ENCODE measurements at places on chromosomes 1 and 21. TPM values are rescaled to one million over a fixed set of nuclear protein-coding genes. Genes with fewer than 3 reads are reported as not detected.

The NBPF4 gene
- not detected for total RNA-seq

The PTPN22 gene
- 4.7 TPM for total RNA-seq

The ELF3 gene
- 2.2 TPM for total RNA-seq

The KLF17 gene
- total RNA-seq, result 0.13 TPM

The S100A7 gene
- not detected for total RNA-seq

The RNU1-4 gene
- under 0.01 TPM for total RNA-seq

The METTL13 gene
- 20.5 TPM for total RNA-seq

All from smooth muscle cell of the pulmonary artery (primary cell).